ENCODE measurements at places on chromosomes 12 and 14.

DNA sequence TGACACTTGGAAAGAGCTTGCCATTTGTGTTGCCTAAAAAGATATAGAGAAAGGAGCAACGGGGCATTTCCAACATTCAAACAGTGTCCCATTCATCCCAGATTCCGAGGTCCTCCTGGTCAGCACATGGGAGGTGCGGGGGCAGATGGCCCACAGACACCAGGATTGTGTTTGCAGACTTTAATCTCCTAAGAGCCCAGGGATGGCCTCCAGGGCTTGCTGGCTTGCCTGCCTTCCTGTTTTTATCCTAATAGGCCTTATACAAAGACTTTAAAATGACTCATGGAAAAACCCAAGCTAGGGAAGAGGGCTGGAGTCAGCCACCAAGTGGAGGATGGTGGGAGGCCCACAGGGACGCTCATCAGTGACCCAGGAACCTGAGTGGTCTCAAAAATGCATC lies 21.5 kb upstream of the FAM181A start:
- no peak for DNase-seq

DNA sequence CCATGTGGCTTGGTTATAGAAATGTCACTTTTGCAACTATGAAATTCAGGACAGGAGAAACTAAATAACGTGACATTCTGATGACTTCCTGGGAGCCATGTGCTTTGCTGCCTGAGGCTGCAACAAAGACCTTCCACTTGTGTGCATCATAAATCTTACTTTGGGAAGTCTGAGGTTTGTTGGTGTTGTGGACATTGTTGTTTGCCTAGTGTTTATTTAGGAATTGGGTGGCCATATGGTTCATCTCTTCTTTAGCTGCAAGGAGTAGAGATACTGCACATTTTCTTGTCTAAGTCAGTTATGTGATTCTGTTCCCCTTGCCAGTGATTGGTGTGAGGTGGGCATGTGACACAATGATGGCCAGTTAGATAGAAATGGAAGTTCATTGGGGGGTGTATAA lies 167.3 kb upstream of the SSTR1 start:
- DNase-seq, result no peak

- DNase-seq, result no peak
Observed at GRCh38 chr12:65958456-65958855, 134.2 kb downstream of the HMGA2 start.

DNA sequence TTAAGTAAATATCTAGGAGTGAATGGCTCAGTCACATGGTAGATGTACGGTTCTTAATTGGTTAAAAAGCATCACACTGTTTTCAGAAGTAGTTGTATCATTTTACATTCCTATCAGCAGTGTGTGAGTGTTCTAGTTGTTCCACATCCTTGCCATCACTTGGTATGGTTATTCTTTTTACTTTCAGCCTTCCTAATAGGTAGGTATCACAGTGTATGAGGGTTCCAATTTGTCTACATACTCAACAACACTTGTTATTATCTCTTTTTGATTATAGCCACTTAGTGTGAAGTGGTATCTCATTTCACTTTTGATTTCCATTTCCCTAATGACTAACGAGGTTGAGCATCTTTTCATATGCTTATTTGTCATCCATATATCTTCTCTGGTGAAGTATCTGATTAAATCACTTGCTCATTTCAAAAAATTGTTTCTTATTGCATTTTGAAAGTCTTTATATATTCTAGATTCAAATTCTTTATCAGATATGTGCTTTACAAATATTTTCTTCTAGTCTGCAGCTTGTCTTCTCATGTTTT lies 3.5 kb upstream of the SPRYD3 start:
- DNase-seq, result no peak

GRCh38 chr12:69885658-69886057 lies 60.6 kb downstream of the MYRFL start:
- DNase-seq, result no peak

DNA sequence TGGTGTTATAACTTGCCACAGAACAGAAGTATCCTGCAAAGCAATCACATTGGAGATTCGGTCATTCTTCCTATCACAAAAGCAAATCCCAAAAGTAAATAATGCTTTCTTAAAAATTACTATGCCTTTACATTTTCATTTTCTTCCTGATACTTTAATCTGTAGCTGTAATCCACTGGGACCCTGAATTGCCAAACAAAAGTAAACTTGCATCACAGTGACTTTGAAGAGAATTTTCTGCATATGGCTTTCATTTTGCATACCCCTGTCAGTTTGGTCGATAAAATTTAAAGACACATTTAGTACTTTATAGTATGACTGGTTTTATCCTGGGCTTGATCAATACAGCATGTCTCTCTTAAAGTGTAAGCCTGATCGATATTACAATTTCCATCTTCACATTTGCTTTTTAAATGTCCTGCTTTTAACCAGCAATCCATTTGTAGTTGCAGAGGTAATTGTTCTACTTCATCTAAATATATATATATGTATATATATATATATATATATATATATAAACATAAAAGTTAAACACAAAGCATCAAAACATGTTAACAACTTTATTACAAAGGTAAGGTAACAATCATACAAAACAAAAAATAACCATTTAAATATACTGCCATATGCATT lies 53.7 kb upstream of the PLEKHA5 start:
- no peak for DNase-seq

DNA sequence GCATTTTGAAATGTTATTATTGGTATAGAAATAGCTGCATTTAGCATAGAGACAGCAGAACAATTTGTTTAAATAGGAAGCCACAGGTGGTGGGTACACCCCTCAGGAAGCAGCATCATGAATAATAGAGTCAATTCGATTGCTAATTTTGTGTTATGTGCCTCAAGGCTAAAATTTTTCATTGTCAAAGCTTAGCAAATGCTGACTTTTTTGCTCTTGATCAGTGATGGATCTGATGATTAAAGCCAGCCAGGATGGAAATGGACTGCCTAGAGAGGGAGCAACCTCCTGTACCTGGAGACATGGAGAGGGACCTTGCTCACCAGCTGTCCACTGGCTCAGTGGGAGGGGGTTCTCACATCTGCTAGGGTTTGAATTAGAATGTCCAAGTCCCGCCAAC lies 4.5 kb upstream of the KRT8 start:
- DNase-seq, result no peak

DNA sequence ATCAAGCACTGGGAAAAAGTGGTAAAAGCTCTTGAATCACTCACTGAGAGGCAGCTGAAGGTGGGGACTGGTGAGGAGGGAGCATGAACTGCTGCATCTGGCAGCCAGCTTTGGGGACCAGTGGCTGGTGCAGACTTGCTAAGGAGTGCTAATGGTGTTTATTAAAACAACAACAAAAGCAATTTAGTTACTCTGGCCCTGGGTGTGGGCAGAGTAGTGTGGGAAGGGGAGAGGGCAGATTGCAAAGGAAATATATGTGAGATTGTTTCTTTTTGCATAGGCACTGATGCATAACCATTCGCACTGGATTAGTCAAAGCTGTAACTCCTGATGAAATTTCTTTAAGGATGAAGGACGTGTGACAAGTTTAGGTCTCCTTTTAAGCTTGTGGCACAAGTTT lies 8.1 kb downstream of the TXNRD1 start:
- no peak for DNase-seq

DNA sequence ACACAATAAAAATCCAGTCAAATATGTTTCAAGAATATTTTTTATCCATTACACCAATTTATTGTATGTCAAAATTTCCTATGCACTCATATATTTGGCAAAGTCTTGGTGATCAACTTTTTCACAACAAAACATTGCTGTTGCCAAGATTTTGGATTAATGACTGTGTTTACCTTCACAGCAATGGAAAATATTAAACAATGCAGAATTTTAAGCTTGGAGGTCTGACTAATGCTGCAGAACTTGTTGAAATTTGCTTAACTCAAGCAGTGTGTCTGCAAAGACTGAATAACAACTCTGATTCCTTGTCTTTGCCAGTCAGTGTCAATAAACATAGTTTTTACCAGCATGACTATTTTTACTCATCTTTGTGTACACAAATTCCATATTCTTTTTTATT lies 336.4 kb downstream of the CCER1 start:
- DNase-seq, result no peak

DNA sequence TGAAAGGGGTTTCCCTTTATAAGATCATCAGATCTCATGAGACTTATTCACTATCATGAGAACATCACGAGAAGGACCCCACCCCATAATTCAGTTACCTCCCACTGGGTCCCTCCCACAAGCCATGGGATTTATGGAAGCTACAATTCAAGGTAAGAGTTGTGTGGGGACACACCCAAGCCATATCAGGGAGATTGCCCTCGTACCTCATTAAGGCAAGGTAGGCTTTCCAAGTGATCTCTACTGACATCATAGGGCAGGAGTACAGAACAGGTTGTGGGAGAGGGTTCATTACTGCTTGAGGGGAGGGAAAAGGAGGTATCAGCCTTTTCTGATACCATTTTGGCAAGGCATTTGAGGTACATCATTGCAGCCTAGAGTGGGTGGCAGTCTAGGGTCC lies 524.6 kb downstream of the PRKD1 start:
- no peak for DNase-seq

- DNase-seq, result no peak
Observed at GRCh38 chr14:74962046-74962445, 6.6 kb upstream of the PGF start.

GRCh38 chr14:90976101-90976500 lies 84.3 kb downstream of the RPS6KA5 start:
- DNase-seq, result no peak

DNA sequence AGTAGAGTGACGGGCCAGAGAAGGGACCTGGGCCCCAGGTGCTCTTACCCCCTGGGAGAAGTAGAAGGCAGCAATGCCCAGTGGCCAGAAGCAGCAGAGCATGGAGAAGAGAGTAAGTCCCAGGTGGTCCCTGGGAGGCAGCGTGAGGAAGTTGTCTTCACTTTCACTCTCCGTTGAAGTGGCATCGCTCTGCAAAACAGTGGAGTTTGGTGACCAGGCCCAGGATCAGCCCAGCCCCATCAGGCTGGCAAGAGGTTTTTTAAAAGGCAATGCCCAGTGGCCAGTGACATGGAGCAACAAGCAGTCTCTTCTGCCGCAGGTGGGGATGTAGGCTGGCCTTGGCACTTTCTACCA lies 18.2 kb downstream of the SYNDIG1L start:
- no peak for DNase-seq

DNA sequence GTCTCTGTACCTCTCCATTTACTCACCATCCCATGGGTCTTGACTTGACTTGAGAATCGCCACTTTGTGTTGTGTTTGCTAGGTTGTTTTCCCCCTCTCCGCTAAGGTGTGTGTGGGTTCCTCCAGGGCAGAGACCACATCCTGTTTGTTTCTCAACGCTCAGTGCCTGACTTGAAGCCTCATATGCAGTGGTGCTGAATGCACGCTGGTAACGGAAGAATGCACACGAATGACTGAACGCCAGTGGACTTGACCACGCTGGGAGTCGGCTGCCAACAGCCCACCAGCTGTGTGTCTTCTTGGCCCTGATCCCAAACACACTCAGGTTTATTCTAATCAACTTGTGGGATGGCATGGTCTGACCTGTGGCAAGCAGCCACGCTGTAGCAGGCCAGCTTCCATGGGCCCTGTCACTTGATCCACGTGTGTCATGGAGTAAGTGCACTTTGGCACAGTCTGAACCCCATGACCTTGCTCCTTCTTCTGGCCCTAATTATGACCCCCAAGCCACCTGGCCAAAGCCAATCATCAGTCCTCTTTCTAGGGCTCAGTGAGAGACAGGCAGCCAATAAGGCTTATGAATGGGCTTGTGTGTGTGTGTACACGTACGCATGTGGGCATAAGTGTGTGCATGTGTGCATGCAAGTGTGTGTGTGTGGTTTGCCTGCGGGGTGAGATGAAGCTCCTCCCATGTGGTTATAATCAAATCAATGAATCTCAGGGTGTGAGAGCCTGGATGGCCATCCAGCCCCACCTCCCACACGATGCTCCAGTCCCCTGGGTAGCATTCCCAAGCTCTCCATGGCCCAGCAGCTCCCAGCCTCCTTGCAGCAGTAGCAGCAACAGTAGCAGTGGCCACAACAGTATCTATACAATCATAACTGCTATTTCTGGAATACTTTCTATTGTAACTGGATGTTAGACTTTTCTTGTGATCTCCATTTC lies 6.4 kb upstream of the TC2N start:
- DNase-seq, result no peak

DNA sequence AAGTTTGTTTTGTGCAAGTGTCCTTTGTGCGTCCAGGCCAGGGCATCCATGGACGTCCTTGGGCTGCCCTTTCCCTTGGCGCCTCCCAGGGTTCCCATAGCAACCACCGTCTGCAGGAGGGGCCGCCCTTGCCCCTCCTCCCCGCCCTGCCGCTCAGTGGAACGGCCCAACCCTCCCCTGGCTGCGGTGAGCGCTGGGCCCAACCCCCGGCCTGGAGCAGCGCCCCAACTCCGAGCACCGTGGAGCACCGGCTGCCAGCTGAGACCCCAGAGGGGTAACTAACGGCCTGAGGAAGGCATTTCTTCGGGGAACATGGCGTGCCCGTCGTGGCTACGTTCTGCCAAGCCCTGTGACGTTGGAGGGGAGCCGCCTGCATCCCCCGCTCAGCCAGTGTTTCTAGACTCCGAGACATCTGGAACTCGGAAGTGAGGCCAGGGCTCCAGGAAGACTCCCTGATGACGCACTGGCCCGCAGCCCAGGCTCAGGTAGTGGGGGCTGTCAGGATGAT lies 5.3 kb upstream of the ACACB start:
- DNase-seq, result peak; percentile 88

GRCh38 chr14:63659726-63660125 lies 18.1 kb upstream of the WDR89 start:
- DNase-seq, result no peak

- DNase-seq, result no peak
Observed at GRCh38 chr12:90102957-90103652, 394.5 kb upstream of the ATP2B1 start.

- no peak for DNase-seq
Observed at GRCh38 chr14:68756000-68756481, 36.8 kb downstream of the ZFP36L1 start.

DNA sequence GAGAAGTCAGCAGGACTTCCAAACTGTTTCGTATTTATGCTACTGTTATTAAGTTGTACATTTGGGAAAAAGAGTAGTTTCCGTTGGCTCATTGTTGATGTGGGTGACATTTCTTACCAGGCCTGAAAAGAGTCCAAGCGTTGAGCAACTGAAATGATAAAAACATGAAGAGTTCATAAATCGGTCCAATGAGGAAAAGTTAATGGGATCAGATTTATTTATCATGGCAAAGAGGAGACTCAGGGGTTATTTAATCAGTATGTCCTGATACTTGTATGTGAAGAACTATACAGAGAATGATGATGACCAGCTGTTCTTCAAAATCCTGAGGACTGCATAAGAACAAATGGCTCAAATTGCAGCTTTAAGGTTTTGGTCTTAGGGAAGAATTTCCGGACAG lies 7.7 kb downstream of the VRK1 start:
- peak; percentile 53 for DNase-seq

GRCh38 chr14:28280530-28280929 lies 486.1 kb upstream of the FOXG1 start:
- DNase-seq, result no peak

- no peak for DNase-seq
Observed at GRCh38 chr14:94595912-94596311, 14.7 kb downstream of the SERPINA5 start.

- no peak for DNase-seq
Observed at GRCh38 chr12:71732357-71732712, 22.3 kb upstream of the RAB21 start.

GRCh38 chr14:27006570-27006969 lies 408.7 kb upstream of the NOVA1 start:
- no peak for DNase-seq

Measured in right lung (tissue), 10 donors.